ENCODE measurements at places on chromosomes 1 and 21.

DNA sequence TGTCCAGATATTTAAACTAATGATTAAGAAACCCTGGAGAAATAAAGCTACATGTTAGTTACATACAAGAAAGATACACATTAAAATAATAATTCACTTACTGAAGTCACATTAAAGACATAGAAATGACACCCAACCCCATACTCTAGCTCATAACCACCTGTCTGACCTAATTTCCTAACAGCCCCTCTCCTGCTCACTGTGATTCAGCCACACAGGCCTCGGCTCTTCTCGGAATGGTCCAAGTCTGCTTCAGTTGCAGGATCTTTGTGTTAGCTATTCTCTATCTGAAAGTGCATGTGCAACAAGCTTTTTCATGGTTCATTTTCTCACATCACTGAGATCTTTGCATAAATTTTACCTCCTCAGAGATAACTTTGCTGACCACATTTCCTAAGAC, 209.8 kb downstream of the TM2D1 start:
- no peak for DNase-seq

- no peak for DNase-seq
Observed at GRCh38 chr1:25528881-25529517, 14.4 kb upstream of the LDLRAP1 start.

DNA sequence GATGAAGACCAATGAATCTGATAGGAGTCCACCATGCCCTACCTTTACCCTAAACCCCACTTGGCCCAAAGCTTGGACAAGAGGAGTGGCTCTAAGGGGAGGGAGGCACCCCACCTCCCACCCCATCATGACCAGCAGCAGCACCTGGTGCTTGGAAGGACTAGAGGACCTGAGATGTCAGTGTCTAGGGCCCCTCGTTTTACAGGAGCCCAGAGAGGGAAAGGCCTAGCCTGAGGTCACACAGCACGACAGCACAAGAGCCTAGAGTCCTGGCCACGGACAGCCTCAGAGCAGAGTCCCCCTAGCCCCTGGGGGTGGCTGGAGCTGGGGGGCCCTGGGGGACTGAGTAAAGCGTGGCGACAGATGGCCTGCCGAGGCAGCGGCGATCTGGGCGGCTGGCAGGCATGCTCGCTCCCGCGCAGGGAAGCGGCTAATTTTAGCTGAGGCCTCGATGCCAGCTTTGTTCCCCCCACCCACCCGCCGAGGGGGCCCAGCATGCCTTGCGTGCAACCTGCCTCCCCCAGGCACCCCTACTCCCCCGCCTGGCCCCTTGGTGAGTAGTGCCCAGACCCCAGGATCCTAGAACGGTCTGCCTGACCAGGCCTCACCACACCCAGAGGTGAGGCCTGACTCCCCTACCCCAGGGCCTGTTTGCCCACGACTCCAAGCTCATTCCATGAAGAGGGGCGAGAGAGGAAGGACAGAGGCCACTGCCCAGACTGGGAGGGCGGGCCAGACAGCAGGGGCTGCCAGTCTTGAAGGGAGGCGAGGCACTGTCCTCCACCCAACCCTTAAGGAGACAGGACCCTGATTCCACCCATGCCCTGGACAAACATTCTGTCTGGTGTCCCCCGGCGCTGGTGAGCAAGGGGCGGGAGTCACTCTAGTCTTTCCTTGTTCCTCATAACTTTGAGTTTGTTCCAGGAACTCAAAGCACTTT, 39.0 kb downstream of the AHDC1 start:
- no peak for DNase-seq

DNA sequence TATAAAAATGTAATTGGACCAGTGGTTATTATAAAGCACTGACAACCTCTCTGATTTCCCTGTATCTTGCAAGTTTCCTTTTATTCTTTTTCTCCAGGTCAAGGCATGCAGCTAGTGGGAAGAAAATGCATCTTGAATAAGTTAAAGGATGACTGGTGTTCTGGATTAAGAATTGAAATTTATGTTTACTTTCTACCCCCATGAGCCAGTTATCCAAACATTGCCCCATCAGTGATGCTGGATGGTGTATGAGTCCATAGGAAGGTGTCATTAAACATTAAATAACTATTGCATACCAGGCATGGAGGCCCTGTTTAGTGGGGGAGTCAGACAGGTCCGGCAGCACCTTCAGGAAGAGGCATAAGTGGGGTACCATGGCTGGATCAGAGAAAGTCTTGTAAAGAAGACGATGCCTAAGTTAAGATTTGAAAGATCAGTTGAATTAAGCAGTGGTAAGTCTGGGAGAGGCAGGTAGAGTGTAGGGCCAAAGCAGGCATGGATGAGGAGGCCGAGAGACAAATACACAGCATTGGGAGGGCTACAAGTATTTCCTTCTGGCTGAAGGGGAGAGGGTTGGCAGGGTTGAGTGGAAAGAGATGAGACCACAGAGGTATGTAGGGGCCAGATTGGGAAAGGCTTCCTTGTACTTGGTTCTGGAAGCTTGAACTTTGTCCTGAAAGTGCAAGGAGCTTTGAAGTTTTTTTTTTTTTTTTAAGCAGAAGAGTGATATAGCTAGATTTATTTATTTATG, 5.7 kb downstream of the SZRD1 start:
- no peak for DNase-seq

DNA sequence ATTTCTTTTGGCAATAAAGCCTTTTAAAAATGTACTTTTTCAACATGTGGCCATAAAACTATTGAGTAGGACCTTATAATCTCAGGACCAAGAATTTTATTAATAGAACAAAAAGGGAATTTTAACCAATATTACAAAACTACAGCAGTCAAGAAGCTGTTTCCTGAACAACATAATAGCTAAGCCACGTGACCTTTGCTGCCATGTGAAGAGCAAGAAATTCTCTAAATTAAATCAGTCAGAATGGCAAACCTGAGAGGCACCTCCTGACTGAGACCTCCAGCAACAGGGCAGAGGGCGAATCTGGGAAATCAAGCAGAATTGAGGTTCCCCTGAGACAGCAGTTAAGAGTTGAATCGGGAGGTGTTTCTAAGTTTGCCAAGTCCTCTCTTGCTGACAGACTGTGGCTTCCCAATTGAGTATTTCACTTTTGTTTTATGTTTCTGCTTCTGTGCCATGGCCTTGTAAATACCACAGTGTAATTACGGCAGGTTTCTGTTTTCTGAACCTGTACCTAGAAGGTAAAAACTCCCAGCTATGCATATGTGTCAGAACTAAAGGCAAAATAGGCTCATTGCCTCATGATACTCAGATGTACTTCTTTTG, 358.4 kb downstream of the NTNG1 start:
- DNase-seq: no peak

GRCh38 chr1:208083715-208084085, 160.5 kb downstream of the PLXNA2 start:
- DNase-seq: no peak

- no peak for DNase-seq
Observed at GRCh38 chr1:67072749-67073148, 18.8 kb upstream of the SLC35D1 start.

DNA sequence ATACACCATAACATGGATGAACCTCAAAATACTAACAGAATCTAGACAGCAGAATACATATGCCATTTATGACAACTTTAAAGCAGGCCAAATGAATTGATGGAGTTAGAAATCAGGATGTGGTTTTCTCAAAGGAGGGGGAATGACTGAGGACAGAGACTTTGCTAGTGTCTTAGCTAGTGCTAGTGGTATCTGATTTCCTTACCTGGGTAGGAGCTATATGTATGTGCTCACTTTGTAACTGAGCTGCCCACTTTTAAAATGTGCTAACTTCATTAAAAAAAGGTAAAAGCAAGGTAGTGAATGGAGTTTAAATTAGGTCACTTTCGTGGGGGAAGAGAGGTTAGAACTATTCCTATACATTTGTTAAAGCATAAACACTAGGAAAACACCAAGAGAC, 2.6 kb downstream of the GTF2B start:
- DNase-seq: no peak

- no peak for DNase-seq
Observed at GRCh38 chr21:41801321-41802197, 34.7 kb upstream of the RIPK4 start.

DNA sequence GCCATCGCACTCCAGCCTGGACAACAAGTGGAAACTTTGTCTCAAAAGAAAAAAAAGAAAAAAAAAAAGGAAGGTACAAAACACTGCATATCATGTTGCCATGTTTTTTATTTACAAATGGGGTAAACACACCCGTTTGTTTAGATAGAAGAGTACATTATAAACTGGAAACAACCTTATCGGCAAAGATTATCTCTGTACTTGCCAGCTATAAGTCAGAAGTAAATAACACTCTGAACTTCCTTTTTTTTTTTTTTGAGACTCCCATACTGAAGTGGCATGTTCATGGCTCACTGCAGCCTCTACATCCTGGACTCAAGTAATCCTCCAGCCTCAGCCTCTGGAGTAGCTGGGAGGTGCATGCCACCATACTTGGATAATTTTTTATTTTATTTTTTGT, 21.9 kb downstream of the USP48 start:
- DNase-seq: no peak

DNA sequence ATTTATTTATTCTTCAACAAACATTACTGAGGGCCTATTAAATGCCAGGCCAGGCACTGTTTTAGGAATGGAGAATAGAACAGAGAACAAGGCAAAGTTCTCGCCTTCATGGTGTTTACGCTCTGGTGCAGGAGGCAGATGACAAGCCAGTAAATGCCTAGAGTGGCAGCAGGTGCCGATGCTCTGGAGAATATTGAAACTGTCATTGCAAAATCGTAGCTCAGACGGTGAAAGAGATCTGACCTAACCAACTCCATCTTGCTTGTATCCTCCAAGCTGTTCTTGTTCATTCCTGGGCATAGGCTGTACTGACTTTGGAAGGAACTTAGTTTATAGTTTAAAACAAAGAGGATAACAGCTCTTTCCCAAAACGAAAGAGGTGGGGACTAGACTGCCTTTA, 13.5 kb upstream of the ENO1 start:
- no peak for DNase-seq

DNA sequence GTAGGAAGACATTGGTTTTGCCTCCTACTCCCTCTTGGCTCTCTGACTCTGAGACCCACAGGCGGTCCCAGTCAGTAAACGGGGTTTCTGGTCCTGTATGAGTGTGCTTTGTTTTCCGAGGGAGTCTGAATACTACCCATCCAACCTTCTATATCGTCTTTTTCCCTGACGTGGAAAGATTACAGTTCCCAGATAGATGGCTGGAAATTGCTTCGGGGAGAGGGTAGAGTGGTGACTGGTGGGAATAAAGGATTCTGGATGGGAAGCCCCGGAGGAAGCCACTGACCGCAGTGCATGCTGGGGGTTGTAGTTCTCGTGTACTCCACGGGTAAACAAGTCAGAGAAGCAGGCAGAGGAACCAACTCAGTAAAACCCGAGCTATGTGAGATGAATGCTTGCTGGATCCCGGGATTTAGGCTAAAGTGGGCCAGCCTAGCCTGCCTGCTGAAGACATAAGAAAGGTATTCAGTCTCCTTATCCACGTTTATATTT, 66.2 kb upstream of the IRF2BP2 start:
- peak; percentile 75 for DNase-seq

DNA sequence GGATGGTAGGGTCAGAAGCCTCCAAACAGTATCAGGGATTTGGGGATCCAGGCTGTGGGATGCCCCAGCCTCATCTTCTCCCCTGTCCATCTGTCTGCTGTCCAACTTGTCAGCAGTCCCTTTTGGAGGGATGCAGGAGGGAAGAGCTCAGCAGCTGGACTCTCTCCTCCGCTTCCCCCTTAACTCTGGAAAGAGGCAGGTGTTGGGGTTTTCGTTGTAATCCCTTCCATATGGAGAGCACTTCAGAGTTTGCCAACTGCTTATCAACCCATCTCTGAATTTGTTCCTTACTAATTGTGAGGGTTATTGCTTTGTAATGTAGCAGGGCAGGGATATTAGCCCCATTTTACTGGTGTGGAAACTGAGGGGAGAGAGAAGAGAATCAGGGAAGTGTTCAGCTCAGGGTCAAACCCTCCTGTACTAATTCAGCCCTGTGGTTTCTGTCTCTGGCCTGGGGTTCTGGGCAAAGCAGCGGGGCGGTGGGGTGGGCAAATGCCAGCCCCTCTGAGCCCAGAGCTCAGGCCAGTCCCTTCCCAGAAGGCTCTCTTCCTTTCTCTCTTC, 3.2 kb downstream of the CITED4 start:
- DNase-seq: no peak

DNA sequence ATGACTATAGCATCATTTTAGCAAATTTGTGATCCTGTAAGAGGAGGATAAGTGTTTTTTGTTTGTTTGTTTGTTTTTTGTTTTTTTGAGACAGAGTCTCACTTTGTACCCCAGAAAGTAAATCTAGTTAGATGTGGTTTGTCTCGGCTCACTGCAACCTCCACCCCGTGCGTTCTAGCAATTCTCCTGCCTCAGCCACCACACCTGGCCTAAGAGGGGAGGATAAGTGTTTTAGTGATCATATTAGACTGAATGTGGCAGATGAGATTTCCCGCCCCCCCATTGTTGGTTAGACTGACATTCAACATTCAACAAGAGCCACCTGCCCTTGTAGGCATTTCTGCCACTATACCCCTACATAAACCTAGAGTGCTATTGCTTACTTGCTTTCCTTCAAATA, 98.5 kb downstream of the OSBPL9 start:
- DNase-seq: no peak

GRCh38 chr1:183473217-183473536, 878 bp downstream of the SMG7 start:
- DNase-seq: no peak

DNA sequence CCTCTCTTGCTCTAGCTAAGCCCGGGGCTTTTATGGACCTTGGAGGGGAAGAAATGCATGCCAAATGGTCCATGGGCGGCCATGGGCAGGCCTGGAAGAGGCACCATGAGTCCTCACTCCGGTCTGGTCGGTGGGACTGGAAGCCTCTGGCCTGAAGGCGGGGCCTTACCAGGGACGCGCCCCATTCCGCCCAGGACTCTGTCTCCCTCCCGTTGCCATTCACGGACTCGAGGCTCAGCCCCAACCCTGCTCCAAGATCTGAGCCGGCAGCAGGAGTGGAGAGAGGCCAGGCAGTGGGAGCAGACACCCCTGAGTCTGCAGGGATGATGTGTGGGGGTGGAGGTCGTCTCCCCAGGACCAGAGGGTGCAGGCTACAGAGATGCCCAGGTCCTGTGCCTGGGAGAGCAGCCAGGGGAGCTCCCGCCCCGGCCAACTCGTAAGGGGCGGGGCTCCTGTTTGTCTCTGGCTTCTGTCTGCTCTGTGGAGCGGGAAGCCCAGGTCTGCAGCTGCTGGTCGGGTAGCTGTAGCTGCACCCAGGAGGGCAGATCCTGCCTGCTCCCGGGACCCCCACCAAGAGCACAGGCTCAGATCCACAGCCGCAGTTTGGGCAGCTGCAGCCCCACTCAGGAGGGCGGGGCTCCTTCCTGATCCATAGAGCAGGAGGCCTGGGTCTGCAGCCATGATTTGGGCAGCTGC, 8.3 kb upstream of the KANK4 start:
- DNase-seq: no peak

- DNase-seq: peak; percentile 45
Observed at GRCh38 chr1:198918920-198919319, 280.1 kb downstream of the PTPRC start.

- DNase-seq: peak; percentile 87
Observed at GRCh38 chr1:3491291-3492246, 37.1 kb downstream of the ARHGEF16 start.

- DNase-seq: no peak
Observed at GRCh38 chr1:5423109-5423508, 569.1 kb downstream of the NPHP4 start.

- DNase-seq: peak; percentile 86
Observed at GRCh38 chr1:185598332-185598731, 135.9 kb upstream of the HMCN1 start.

GRCh38 chr1:229440851-229441537, 7.1 kb upstream of the ACTA1 start:
- DNase-seq: no peak

GRCh38 chr1:40030528-40031135, 9.9 kb upstream of the CAP1 start:
- no peak for DNase-seq

Data from inflammatory macrophage treated with lipopolysaccharide for 1 hour (primary cell).